Activated naive CD8-positive, alpha-beta T cell treated with anti-CD3 and anti-CD28 coated beads, Interleukin-2, amount 50 U/mL, for 24 hours (primary cell): ENCODE measurements at places on chromosomes 12 and 14.

DNA sequence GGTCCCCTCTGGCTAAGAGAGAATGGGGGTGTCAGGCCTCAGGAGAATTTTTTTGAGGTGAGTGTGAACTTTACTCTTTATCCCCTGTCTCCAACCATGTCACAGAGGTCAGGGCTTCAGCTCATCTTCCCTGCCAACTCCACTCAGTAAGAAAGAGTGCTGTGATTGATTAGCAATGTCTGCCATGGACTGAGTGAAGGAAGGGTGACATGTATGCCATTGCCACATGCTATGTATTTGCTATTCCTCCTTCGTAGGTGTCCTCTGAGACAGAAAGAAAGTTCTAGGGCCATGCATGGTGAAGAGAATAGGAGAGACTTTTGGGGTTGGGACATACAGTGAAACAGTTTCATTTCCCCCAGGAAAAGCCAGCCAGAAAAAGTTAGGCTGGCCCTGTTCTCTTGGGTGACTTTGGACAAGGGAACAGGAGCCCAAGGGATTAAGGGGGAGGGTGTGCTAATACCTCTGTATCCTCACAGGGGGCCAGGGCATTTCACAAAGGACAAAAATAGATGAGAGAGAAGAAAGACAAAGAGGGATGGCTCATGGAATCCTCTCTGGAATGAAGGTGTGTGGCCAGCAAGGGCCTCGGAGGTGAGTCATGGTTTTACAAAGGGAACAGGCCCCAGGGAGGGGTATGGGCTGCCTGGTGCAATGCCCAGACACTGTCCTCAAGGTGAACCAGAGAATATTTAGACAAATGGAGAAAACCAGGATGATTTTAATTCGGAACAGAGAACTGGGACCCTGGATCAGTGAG lies 13.9 kb upstream of the MYL2 start:
- no peak for DNase-seq

- peak; percentile 77 for DNase-seq
Measured at GRCh38 chr14:50083467-50084337, 32.7 kb downstream of the VCPKMT start.

GRCh38 chr14:35534208-35534872 lies 376 bp downstream of the INSM2 start:
- peak; percentile 7 for DNase-seq

DNA sequence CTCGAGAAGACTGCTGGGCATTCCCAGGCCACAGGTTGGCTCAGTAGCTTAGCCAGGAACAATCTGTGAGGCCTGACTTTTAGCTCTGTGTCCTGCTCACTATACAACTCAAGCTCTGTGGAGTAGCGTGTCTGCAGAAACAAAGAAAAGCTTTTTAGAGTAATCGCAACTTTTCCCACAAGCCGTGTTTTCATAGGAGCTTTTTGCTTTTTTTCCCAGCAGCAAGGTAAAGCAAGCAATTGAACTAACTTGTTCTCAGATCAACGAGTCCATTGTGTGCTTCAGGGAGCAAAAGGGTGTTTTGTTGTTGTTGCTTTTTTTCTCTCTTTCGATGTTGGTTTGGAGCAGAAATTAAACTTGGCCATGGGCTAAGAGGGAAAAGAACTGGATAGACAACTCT lies 97.3 kb upstream of the BCL2L14 start:
- no peak for DNase-seq

DNA sequence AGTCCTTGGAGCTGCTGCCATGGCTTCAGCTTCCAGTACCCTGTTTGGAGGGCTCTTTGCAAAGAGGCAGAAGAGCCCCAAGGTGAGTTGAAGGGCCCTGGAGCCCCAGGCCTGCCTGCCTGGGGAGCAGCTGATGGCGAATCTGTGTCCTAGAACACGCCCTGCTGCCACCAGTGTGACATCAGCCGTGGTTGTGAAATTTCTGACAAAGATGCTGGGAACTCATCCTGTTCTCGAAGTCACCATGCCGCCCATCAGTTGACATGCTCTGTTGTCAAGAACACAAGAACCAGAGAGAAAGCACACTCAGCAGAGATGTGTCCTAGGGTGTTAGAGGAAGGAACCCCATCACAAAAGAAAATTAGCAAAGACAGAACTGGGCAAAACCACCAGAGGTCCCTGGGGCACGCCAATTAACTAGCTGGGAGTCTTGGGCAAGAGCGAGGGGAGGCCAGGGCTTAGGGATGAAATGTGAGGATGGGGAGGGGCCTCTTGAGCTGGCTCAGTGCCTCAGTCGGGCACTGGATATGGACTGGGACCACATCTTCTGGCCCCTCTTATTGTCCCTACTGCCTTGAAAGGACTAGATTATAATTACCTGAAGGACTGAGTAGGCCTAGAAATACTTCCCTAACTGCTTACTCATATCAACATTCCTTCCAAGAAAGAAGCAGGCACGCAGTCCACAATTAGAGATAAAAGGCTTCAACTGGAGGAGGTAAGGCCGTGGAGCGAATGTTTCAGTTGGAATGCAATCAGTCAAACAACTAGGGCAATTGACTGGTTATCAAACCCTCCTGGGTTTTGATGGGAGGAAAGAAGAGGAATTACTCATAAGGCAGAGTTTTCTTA lies 163.1 kb downstream of the CACNA1C start:
- no peak for DNase-seq

- DNase-seq, result no peak
Measured at GRCh38 chr14:93085911-93086310, 29.8 kb downstream of the ITPK1 start.

DNA sequence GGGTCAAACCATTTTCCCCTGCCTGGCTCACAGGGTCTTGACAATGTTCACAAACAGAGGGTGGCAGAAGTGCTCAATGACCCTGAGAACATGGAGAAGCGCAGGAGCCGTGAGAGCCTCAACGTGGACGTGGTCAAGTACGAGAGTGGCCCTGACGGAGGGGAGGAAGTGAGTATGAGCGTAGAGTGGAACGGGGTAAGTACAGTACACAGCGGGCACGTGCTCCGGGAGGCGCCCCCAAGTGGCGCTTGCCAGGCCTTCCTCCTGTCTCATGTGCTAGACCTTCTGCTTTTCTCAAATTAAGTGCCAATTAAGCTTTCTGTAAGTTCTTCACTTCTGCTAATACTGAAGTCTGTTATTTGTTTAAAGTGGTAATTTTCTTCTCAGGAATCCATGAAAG lies 35.9 kb downstream of the XRCC3 start:
- DNase-seq, result peak; percentile 54

DNA sequence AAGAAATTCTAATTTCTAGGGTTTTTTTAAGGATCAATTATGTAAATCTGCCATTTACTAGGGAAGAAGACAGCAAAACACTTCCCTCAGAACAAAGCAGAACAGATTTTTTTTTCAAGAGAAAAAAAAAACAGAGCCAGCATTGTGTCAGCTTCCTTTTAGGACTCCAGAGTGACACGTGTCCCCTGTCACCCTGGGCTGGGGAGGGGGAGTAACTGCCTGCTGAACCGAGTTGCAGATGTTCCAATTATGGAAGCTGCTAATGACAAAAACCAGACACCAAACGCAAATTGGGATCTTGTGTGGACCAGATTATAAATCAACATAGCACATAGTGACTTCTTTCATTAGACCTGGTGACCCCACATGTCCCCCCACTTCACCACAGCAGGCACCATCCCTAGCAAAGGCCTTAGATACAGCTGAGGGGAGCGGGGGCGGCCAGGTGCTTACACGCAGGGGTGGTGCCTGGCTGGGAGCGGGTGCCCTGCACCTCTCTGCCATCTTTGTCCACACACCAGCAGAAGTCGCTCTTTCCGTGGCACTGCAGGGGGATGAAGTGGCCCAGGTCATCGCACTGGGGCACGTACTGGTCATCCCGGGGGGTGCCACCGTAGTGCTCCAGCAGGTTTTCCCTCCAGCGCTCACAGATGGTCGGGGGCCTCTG lies 25.4 kb downstream of the RTRAF start:
- no peak for DNase-seq

- DNase-seq, result no peak
Measured at GRCh38 chr12:69898236-69898635, 73.2 kb downstream of the MYRFL start.

DNA sequence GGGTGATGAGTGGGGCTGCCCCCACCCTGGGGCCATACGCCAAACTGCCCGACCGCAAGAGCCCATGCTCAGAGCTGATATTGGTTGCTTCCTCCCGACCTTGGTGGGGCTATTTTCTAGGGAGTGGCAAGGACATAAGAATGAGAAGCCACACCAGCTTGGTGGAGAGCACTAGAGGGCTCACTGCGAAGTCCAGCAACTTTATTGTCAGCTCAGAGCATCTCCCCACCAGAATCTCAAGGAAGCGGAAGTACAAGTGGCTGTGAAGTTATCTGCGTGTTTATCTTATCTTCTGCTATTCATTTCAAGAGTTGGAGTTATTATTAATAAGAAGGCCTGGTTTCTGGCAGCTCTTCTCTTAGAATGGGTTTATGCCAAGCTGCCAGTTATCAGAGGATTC lies 4.9 kb upstream of the PLXNC1 start:
- DNase-seq, result no peak

GRCh38 chr12:114447274-114447716 lies 41.4 kb upstream of the TBX5 start:
- DNase-seq, result no peak
